Endodermal cell (in vitro differentiated cells): ENCODE measurements at places on chromosomes 3 and 15.

- DNase-seq, result no peak
These were observed 192.3 kb upstream of the BCHE start for GRCh38 chr3:166029507-166029906.

DNA sequence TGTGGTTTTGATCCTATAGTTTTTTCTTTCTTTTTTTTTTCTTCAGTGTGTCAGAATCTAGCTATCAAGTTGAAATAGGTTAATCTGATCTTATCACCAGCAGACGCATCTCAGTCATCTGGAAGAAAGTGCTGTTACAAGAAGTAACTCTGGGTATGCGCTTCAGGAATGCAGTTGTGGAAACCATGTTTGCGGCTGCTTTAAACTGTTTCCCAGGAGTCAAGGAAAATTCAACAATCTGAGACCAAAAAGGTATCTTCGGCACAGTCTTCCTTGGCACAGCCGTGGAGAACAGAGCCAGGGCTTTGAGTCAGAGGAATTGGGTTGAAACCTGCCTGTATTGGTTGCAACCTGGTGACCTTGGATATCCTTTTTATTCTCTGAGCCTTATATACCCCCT lies 59.9 kb downstream of the CD47 start:
- DNase-seq, result no peak

DNA sequence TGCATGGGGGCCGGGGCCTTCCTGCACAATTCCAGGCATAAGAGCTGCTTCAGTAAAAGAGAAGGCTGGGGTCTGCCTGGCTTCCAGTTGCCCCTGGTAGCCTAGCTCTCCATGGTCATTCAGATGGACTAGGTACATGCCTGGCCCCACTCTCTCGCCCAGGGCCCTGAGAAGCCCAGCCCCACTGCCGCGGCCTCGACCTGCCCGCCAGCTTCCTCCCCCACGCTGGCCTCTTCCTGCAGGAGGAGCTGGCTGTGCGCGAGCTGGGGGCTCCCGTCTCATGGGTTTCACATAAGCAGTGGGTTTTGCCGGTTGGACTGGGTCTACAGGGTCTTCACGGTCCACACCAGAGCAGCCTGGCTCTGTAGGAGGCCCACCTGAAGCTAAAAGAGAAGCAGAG lies 3.6 kb downstream of the PRR20G start:
- no peak for DNase-seq

GRCh38 chr3:25592510-25592968 lies 72.2 kb downstream of the TOP2B start:
- DNase-seq, result peak; percentile 75

DNA sequence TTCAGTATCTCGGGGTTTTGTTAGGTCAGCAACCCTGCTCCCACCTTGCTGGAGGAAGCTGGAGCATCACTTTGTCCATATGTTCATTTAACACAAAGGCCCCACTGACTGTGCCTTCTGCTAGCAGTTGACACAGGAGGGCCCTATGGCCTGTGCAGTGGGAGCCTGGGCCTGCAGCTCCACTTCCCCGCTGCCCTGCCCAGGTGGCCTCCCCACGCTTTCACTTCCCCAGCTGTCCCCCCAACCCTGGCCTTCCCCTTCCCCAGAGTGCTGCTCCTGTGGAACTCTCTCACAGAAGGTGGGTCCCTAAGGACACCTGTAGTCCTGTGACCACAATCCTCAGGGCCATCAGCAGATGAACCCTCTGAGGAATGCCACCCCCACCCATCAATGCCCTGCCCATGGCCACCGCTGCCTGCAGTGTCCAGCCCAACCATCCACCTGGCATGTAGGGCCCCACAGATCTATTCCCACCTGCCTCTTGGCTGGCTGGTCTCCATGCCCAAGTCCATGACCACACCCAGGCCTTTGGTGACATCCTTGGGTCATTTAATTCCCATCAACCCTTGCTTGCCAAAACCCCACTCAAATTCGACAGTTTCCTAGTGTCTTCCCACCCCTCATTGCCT lies 13.5 kb downstream of the TBC1D21 start:
- DNase-seq, result no peak

DNA sequence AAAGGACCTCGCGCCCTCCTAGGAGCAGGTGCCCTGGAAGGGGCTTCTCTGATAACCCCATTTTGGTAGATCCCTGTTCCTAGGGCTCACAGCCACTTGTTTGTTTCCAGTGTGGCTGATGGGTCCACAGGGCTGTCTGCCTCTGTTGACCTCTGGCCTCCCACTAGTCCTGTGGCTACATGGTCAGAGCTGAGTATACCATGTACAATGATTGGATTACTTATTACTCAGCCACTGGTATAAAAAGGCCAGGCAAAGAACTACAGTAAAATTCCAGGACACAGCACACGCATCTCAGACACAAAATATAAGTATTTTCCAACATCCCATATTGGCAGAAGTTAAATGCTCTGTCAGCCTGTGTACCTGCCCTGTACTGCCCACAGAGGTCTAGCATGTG lies 277.3 kb downstream of the GABRG3 start:
- no peak for DNase-seq

DNA sequence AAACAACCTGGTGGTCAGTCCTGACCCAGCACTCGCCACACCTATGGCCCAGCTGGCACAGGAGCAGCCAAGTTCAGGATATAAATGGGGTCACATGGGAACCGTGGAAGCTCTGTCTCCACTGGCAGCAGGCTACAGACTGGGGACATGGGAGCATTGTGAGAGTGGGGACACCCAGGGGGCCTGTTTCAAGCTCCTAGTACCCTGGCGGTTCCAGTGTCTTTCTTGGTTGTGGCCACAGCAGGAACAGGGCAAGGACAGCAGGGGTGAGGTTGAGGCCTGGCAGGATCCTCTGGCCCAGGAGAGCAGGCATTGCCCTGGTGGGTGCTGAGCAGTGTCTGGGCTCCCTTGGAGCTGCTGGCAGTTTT lies 1.9 kb downstream of the CSK start:
- DNase-seq, result no peak

- no peak for DNase-seq
These were observed 3.3 kb downstream of the TMEM115 start for GRCh38 chr3:50355829-50356552.

- no peak for DNase-seq
These were observed 27.0 kb downstream of the VIPR1 start for GRCh38 chr3:42529468-42529867.

GRCh38 chr15:28985316-28985645 lies 99.5 kb downstream of the APBA2 start:
- no peak for DNase-seq

DNA sequence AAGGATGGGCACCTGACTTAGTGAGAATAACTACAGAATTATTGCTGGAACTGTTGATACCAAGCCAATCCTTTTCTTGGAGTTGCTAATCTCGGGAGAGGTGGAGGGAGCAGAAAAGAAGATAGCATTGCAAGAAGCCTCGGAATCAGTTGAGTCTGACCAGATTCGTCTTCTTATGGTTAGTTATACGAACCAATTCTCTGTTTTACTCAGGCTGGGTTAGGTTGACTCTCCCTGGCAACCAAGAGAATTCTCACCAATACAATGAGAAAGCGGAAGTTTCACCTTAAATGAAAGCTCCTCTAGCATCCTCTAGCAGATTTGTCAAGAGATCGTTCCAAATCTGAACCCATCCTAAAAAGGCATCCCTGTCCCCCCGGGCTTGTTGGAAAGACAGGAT lies 43.5 kb upstream of the UBE2E1 start:
- DNase-seq, result no peak

- DNase-seq, result peak; percentile 29
These were observed 48.0 kb upstream of the RAB6B start for GRCh38 chr3:133943639-133944141.

- no peak for DNase-seq
These were observed 39.2 kb upstream of the LEKR1 start for GRCh38 chr3:156787001-156787400.

DNA sequence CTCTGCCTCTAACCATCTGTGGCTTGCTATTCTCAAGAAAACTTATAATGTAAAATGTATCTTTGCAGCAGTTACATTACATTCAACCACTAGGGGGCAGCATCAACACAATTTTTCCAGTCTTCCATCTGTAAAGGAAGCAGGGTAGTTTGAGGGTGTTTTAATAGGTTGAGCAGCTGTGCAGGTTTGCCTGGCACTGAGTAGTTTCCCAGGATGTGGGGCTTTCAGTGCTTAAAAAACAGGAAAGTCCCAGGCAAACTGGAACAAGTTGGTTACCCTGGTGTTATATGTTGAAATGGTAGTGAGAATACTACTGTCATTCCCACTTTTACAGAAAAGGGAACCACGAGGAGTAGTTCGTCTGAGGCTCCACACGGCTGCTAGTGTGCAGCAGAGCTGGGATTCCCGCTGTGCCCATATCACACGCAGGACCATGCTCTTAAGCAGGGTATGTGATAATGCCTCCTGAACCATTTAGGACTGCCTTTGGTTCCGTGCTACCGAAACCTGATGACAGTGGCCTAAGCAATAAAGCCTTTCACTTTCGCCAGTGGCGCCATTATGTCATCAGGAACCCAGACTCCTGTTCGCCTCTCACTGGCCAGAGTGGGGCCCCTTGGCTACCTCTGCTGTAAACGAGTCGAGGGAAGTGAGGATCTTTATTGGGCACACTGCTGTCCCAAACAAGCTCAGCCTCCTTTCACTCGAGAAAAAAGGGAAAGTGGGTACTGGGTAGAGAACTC lies 64.7 kb upstream of the ZBTB38 start:
- peak; percentile 80 for DNase-seq

DNA sequence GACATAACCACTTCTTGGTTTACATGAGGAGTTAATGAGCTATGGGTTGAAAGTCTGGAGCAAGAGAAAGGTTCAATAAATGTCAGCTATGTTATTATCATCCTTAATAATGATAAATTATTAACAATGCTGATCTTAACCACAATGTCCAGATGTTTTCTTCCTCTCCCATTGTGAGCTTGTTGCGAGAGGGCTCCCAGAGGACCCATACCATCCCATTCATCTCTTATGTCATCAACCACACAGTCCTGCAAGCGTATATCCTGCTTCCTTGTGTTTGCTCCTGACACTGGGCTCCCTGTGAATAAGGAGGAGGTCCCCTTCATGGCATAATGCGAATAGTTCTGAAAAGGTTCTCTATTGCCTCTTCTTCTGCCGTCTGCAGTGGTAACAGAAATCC lies 266.8 kb downstream of the TLE3 start:
- no peak for DNase-seq

GRCh38 chr15:79093352-79093935 lies 2.9 kb upstream of the RASGRF1 start:
- DNase-seq, result peak; percentile 35

DNA sequence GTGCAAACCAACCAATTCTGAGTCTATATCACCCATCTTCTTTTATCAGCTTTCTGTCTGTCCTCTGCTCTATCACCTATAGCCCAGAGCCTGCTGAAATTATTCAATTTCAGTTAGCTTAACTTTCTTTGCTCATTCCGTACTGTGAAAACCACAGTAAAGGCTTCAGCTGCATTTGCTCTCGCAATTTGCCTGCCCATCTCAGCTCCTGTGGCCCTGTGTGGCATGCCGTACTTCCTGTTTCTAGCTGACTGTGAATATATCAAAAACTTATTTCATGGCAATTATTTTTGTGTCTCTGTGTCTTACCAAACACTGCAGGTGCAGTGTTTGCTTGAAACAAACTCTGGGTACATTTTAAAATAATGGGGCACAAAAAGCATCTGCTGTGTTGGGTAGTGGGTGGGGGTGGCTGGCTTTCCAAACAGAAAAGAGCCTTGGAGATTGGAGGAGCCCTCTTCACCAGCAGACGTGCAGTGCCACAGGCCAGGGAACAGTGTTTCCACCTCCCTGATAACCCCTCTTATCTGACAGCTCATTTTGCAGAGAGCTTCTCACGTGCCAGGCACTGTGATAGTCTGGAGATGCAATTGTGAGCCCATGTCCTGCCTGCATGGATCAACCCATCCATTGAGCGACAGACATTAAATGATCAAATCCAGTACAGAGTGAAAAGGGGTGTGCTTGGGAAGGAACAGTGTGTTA lies 45.2 kb downstream of the GASK1A start:
- peak; percentile 40 for DNase-seq

GRCh38 chr3:79361748-79362378 lies 405.9 kb downstream of the ROBO1 start:
- no peak for DNase-seq

DNA sequence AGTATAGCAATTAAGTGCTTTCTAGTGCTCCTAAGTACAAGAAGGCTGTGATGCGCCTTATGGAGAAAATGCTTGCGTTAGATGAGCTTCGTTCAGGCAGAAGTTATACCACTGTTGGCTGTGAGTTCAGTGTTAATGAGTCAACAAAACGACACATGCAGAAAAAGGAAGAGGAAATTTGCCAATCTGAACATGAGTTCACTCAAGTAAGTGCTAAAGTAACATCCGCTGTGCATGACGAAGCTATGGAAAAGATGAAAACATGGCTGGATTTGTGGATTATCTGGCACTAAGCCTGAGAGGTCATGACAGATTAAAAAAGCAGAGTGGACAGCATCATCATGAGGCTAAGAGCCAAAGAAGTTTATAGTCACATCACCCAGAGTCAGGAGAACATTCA lies 36.9 kb downstream of the SH3BP5 start:
- DNase-seq, result no peak

- no peak for DNase-seq
These were observed 194.3 kb upstream of the CTDSPL start for GRCh38 chr3:37667335-37667734.

GRCh38 chr15:31300981-31301672 lies 25.5 kb upstream of the KLF13 start:
- peak; percentile 42 for DNase-seq

DNA sequence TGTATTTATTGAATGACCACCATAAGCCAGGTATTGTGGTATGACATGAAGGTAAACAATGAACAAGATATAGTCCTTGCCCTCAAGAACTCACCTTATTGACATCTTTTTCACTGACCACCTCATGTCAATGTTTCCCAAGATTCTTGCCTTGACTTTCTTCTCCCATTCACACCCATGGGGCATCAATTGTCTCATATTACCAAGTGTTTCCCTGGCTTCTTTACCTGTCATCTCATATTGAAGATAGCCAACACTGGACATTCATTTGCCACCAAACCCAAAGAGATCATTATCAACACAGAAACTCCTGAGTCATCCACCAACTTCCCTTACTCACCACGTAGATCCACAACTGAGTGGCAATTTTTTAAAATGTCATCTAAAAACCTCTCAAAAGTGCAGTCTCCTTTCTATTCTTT lies 2.2 kb downstream of the EFHB start:
- no peak for DNase-seq

GRCh38 chr3:52681596-52681995 lies 4.1 kb downstream of the PBRM1 start:
- no peak for DNase-seq

GRCh38 chr15:85579957-85580694 lies 199.7 kb downstream of the AKAP13 start:
- DNase-seq, result no peak

DNA sequence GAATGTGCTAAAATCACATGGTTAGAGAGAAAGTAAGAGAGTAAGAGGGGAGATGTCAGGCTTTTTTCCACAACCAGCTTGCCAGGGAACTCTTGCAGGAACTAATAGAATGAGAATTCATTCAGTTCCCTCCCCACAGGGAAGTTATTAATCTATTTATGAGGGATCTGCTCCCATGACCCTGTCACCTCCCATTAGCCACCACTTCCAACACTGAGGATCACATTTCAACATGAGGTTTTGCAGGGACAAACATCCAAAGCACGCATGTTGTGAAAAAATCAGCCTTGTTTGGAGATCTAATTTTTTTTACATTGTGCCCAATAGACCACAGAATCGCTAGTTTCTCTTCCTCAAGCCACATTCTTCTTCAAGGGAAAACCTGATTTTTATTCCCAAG lies 904.0 kb downstream of the TBL1XR1 start:
- no peak for DNase-seq
